Ascending aorta (tissue), 2 donors: ENCODE measurements at places on chromosomes 1 and 21.

GRCh38 chr1:111848852-111849545 lies 93.3 kb downstream of the DDX20 start:
- no peak for DNase-seq

DNA sequence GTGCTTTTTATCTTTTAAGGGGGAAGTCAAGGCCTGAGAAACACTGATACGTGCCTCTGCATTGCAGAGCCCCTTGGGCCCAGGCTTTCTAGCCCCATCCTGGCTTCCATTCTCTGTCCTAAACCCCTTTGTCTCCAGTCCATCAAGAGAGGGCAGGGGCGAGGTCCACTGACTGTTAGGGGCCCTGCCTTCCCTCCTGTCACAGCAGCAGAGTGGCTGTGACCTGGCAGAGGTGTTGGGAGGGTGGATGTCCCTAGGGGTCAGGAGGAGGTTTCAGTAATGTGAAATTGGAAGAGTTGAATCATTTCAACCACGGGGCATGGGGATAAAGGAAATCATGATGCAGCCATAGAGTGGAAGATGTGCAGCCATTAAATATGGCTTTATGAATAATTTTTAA lies 24.0 kb downstream of the SOX13 start:
- no peak for DNase-seq

DNA sequence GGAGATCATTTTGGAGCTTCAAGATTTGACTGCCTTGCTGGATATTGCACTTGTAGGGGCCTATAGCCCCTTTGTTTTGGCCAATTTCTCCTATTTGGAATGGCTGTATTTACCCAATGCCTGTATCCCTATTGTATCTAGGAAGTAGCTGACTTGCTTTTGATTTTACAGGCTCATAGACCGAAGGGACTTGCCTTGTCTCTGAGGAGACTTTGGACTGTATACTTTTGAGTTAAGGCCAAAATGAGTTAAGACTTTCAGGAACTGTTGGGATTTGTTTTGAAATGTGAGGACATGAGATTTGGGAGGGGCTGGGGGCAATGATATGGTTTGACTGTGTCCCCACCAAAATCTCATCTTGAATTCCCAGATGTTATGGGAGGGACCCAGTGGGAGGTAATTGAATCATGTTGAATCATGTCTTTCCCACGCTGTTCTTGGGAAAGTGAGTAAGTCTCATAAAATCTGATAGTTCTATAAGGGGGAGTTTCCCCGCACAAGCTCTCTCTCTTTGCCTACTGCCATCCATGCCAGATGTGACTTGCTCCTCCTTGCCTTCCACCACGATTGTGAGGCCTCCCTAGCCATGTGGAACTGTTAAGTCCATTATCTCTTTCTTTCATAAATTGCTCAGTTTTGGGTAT lies 276.1 kb downstream of the LMX1A start:
- DNase-seq: no peak

- no peak for DNase-seq
Observed at GRCh38 chr1:235888119-235888643, 21.5 kb upstream of the LYST start.

GRCh38 chr1:3594706-3595377 lies 16.5 kb downstream of the MEGF6 start:
- no peak for DNase-seq

DNA sequence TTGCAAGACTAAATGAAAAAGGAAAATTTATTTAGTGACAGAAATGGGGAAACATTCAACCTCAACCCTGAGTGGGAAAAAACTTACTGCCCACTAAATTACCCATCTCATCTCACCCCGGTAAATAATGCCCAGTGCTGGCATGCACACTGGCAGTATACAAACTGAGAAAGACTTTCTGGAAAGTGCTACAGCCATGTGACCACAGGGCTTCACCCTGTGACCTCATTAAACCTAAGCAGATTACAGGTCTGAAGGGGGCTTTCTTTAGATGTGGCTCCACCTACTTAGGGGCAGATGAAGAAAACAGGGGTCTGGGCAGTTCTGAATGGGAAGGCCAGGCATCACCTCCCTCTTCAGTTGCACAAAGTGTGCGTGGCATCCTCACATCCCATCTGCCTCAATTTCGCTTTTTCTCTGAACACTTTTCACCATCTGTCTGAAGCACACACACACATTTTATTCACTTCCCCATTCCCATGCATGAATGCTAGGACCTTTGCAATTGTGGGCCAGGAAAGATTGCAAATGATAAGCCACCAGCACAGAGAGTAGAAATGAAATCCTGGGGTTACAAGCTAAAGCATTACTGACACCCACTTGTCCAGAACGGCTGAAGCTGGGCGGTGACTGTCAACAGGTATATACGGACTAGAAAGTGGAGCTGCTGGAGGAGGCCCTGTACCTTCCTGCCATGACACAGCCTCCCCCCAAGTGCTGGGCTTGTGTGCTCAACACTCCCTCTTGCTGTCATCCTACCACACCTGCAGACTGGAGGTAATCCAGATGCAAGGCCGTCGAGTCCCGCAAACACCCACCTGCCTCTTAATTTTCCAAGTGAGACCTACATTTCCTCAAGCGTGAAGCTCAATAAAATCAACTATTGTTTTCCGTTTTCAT lies 2.7 kb downstream of the NADK start:
- DNase-seq: no peak

- DNase-seq: no peak
Observed at GRCh38 chr1:6052543-6053205, 7.0 kb downstream of the KCNAB2 start.

GRCh38 chr21:17981060-17981740 lies 162.0 kb upstream of the C21orf91 start:
- DNase-seq: no peak

- DNase-seq: peak; percentile 43
Observed at GRCh38 chr1:43235451-43236121, 34.2 kb upstream of the TMEM125 start.

- DNase-seq: no peak
Observed at GRCh38 chr1:202072211-202072765, 50.4 kb upstream of the GPR37L1 start.

GRCh38 chr1:228770779-228771223 lies 35.5 kb downstream of the RHOU start:
- no peak for DNase-seq

- no peak for DNase-seq
Observed at GRCh38 chr1:180616439-180616838, 15.4 kb upstream of the XPR1 start.

DNA sequence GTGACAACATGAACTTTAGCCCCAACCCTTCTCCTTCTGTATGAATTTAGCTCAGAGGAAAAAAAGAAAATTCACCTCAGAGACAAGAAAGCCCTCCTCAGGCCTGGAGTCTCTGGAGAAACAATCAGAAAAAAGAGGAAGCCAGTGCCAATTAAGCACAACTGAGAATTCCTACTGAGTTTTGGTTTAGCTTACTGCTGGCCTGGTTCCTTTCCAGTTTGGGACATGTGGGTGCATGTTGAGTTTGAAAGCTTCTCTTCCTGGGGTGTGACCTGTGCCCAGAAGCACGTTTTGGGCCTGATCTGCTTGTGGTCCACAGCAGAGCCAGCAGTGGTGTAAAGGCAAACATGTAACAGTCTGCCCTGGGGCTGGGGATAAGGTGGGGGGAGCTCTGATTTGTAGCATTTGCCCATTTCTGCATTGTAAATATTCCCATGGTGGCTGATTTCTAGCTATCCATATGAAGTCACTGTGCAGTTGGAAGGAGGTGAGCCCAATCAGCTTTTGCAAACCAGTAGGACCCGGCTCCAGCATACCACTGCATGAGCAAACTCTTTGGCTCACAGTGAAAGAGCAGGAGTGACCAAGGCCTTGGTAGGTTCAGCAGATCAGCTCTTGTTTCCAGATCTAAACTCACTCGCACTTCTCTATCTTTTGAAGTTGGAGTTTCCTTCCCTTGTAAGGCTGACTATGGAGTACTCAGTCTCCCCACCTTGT lies 4.7 kb upstream of the THEM5 start:
- DNase-seq: no peak

DNA sequence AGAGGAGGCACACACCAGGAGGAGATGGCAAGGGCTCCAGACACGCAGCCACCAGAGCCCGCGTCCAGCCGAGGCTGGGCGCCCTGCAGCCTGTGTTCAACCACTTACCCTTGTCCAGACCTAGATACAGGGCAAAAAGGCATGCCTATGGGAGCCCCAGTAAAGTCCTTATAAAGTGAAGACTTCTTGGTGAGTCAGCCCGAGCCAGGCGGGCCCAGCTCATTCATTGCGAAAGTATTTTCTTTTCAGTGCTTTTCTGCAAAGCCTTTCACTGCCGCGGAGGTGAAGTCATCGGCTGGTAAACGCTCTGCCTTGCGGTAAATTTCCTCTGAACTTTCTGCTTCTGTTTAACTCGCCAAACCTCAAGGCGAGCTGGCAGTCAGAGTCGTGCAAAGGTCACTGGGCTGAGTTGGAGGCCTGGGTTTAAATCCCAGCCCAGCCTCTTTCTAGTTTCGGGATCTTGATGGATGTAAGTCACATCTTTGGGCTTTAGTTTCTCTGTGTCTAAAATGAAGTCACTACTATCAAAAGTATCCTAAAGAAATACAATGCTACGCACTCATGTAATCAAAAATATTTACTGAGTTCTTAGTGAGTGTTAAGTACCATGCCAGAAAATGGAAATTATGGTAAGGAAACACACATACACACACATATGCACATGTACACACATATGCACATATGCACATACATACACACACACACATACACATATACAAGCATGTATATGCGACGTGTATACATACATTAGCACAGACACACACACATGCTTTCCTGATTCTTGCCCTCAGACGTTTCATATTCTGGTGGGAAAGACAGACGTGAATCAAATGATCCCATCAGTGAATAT lies 54.7 kb upstream of the IFFO2 start:
- DNase-seq: peak; percentile 95

GRCh38 chr1:74790453-74790852 lies 57.5 kb downstream of the TYW3 start:
- no peak for DNase-seq

- DNase-seq: no peak
Observed at GRCh38 chr21:26422138-26422537, 150.9 kb downstream of the CYYR1 start.

GRCh38 chr1:66366634-66367033 lies 167.3 kb upstream of the SGIP1 start:
- DNase-seq: no peak

- no peak for DNase-seq
Observed at GRCh38 chr1:29761159-29761928, 525.0 kb downstream of the PTPRU start.

GRCh38 chr21:37717534-37717933 lies 198.7 kb downstream of the KCNJ6 start:
- DNase-seq: no peak

DNA sequence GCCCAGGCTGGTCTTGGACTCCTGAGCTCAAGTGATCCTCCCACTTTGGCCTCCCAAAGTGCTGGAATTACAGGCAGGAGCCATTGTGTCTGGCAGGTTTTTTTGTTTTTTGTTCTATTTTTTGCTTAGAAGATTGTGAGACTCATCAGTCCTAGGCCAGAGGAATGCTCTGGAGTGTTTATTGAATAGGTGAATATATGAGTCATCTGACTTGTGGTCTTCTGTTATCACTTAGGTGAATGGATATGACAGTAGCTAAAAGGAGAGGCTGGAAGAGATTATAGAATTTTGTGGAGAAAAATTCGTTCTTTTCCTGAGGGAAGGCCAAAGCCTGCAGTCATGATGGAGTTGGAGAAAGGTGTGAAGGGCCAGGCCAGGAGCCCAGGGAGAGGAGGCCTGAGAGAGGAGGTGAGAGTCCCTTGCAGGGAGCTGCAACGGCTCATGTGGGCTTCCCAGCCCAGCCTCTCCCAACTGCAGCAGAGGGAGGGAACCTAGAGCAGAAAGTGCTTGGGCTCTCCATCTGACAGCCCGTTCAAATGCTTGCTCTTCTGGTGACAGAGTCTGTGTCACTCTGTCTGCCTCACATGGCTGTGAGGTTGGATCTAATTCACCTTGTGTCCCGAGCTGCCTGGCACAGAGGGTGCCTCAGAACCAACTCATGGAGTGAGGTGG lies 31.6 kb upstream of the ACOT11 start:
- DNase-seq: no peak

DNA sequence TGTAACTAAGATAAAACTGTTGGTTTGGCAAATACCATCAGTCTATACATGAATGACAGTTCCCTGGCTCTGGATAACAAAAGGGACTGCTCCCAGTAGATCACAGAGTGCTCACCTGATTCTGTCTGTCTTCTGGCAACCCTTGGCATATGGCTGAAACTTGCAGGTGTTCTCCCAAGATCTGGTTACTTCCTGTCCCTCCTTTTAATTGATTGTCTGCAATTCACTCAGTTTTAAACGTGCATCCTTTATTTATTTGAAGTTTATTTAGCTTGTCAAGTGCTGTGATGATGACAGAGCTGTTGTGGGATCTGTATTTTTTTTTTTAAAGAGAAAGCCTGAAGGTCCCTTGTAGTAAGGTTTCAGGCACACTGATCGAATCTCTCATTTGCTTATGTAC lies 3.4 kb downstream of the KCNA3 start:
- DNase-seq: no peak

GRCh38 chr1:36156329-36157114 lies 562 bp downstream of the MAP7D1 start:
- DNase-seq: peak; percentile 82

DNA sequence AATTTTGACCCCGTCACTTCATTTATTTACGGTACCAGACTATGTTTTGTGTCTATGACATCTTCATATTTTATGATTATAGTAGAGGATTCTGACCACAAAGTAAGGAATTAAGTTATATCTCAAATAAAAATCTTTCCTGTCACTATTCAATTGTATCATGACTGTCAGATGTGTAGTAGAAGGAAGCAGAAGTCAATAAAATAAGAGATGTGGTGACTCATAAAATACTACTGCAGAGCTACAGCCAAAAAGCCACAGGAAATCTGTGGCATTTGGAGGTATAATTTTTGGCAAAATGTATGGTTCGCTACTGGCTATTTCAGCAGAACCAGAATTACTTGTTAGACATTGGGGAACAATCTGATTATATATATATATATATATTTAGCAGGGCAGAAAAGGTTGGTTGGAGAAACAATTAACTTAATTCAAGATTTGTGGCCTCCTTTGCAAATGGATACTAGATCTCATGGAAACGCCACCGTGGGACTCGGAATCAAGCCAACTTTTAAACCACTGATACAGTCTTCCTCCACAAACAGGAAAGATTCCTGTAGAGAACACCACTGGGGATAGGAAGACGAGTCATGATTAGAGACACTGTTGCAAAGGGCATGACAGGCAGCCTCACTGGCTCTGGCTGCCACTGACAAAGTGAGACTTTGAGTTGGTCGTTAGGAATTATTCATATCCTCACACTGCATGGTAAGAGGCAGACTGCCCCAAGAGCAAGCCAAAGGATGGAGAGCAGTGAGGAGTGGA lies 5.1 kb downstream of the FCRL2 start:
- DNase-seq: no peak

DNA sequence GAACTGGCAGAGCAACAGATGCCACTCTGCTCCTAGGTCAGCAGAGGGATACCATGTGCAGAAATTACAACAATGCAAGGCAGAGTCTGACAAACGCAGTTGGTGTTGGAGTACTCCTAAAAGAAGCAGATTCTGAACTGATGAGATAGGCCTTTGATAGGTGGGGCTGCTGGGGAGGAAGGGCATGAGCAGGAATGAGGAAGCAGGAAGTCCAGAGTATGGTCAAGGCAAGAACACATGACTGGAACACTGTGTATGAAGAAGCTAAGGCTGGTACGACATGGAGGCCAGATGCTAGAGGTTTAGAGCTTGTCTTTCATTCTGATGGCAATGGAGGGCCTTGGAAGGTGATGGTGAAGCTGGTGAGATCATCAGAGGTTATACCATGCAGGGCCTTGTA lies 11.5 kb upstream of the THRAP3 start:
- no peak for DNase-seq

- no peak for DNase-seq
Observed at GRCh38 chr1:8589571-8589970, 227.9 kb downstream of the RERE start.
